ENCODE measurements at places on chromosomes 2 and 18.

DNA sequence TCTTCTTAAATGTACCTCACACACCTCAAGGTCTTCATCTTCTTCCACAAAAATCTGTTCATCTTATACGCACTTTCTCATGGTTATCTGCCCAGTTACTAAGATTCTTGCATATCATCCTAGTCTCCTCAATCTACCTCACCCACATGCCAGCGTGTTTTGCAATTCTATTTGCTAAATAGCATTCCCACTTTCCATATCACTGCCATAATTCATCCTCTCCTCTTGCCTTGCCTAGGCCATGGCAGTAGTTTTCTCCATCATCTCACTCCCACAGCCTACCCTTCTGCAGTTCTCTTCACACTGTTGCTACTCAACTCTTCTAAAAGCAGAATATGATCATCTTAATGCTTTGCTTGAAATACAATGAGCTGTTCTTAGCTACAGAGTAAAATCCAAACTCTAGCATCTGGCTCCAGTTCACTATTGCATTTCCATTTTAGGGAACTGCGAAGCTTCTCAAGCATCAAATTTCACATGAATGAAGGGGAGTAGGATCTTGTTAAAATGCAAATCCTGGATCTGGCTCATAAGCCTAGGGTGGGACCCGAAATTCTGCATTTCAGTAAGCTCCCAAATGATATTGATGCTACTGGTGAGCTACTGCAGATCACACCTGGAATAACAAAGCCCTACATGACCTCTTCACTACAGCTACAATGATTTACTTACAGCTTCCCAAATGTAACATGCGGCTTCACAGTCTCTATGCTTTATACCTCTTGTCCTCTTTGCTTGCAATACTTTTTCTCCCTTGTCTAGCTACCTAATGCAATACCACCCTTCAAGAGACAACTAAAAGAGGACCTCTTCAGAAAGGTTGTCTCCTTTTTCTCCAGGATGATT lies 293.9 kb downstream of the SATB2 start:
- no peak for DNase-seq

DNA sequence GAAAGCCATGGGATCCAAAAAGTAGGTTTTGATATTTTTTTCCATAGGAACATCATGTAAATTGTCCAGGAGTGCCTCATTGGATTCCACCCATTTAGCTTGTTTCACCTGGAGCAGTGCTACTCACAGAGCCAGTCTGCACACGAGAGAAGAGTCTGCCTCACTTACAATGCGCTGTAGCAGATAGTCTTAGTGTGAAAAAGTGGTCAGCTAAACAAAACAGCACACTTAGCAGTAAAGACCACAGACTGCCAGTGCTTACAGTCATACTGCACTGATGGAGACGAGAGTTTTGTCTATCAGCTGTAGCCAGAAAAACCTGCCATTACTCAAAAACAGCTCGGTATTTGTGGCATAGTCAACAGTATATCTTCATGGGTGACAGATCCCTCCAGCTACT lies 113.5 kb upstream of the LDLRAD4 start:
- no peak for DNase-seq

DNA sequence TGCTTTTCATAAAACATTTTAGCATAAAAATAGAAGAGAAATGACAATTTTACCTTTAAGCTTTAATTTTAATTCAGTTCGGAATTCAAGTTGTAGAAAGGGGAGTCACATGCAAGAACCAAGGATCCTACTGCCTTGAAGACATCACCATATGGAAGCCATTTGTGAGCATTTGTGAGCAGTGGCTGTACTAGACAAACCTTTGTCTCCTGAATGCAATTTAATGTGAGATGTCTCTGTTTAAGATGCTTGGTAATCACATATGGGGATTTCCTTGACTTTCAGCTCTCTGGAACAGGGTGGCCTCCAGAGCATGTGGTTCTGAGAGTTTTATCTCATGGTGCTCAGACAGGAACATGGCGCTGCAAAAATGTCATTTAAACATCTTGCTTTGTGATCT lies 421.8 kb downstream of the NYAP2 start:
- DNase-seq: no peak

- DNase-seq: no peak
Measured at GRCh38 chr18:63422864-63423304, 608 bp upstream of the VPS4B start.

Data from stimulated activated CD4-positive, alpha-beta T cell treated with anti-CD3 and anti-CD28 coated beads, Interleukin-12 subunit alpha, Interleukin-12 subunit beta, amount 100 ng/mL, for 48 hours (primary cell).